ENCODE measurements at places on chromosomes 1 and 21.

GRCh38 chr1:234725177-234726132, 115.5 kb upstream of the IRF2BP2 start:
- no peak for DNase-seq

DNA sequence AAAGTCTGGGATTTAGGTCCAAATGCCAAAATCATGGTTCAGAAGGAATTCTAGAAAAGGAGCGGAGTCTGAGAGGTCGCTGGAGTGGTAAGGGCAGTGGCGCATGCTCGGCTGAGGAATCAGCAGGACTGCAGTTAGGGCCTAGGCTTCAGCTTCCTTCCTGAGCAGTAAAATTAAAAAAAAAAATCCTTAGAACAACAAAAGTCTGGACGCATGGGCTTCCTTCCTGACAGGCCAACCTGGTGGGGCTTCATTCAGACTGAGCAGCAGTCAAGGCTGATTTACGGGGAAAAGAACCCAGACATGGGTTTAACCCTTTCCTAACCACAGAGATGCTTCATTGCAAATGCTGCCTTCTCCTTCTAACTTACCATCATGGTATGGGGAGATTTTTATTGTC, 17.1 kb downstream of the RNF220 start:
- DNase-seq: no peak

- no peak for DNase-seq
These were observed 41.5 kb upstream of the MRPS6 start for GRCh38 chr21:34031835-34032370.

GRCh38 chr1:206783506-206783905, 11.2 kb upstream of the IL10 start:
- no peak for DNase-seq

DNA sequence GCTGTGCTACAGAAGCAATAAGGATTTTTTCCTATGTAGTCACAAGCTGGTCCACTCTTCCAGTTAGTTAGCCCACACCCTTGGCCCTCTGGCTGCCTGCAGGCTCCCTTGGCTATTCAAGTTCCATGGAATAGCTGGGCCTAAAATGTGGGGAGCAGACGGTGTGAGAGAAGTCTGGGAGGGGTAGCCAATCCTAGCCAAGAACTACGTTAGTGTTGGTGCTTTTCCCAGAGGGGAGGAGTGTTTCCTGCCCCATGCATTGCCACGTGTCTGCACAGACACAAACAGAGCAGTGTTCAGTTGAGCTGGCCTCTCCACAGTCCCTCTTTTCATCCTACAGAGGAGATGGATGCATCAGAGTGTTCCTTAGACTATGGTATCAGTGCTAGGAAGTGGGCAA, 59.0 kb upstream of the IPO9 start:
- DNase-seq: peak; percentile 49

DNA sequence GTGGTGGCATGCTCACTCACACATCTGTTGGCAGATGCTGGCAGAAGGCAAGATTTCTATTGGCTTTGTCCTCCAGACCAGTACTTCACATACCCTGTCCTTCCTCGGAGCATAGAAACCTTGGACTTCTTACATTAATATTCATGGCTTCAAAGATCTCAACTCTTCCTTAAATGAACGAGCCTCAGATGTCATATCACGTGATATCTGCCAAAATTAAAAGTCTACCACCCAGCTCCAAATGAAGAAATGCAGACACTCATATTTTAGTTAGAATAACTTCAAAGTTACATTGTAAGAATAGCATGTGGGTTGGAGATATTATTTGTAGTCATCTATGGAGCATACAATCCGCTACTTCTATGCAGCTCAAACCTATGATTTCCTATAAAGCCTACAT, 1994.9 kb downstream of the NCAM2 start:
- DNase-seq: no peak

GRCh38 chr1:89697383-89697782, 64.5 kb downstream of the LRRC8C start:
- DNase-seq: no peak

- no peak for DNase-seq
These were observed 46.9 kb upstream of the LIN9 start for GRCh38 chr1:226355669-226356551.

DNA sequence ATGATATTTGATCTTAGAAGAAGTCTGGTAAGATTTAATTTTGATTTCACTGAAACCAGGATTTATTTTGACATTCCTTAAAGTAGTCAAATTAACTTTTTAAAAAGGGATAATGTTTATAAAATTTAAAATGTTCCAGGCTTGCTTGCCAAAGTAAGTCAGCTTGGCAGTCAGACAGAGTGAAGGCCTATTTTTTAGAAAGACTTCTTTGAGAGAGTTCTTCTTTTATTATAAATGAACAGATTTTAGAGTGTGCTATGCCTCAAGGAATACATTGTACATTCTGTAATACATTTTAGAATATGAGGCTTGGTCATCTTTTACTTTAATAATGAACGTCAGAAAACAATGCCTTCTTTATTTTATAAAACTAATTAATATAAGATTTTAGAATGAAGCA, 138.7 kb downstream of the DISP1 start:
- DNase-seq: no peak

- peak; percentile 44 for DNase-seq
These were observed 25.6 kb upstream of the CDC42BPA start for GRCh38 chr1:227343727-227344551.

DNA sequence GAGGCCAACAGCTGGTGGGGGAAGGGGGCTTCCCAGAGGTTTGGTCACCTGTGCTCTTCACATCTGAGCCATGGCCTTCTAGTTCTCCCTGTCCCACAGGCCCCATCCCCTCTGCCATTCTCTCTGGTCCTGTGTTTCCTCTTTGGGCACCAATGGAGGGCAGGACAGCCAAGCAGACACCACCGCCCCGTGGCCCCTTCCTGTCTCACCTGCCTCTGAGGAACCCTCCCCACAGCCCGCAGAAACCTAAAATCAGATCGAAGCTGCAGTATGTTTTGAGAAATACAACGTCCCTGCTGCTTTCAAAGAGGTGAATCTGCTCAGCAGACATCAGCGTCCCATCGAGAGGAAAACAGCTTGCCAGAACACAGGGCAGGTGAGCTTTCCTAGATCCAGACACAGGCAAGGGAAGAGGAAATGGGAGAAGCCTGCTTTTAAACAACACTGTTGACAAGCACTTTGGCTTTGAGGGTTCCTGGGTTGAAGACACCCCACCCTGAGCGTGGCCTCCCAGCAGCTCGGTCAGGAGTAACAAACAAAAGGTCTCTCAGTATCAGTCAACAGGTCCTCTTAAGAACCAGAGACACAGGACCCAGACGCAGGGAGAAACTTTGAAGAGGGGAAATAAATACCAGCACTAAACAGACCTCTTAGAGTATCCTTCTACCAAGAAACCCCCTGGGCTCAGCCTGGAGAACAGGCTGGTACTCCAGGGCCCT, 2.3 kb downstream of the PANK4 start:
- DNase-seq: no peak

GRCh38 chr1:232038706-232039677, 412.4 kb downstream of the DISC1 start:
- DNase-seq: no peak

- DNase-seq: peak; percentile 5
These were observed 72.5 kb downstream of the RPS6KC1 start for GRCh38 chr1:213123536-213123935.

GRCh38 chr1:55472784-55473183, 257.6 kb upstream of the USP24 start:
- DNase-seq: no peak

- no peak for DNase-seq
These were observed 105.7 kb downstream of the SYF2 start for GRCh38 chr1:25126562-25126961.

DNA sequence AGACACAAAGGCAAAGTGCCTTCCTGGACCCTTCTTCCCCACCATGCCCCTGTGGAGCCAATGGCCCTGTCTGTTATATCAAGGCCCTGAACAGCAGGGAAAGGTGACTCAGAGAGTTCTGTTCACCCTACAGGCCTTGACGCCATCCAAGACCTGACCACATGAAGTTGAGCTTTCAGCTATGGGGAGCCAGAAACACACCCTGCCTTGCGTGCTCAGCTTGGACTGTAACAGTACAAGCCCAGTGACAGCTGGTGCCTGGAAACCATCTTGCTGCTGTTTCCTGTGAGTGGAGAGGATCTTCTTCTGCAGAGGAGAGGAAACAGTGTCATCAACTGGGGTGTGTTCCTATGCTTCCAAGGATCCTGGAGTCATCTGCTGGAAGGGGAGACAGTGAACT, 165.0 kb upstream of the IRF2BP2 start:
- no peak for DNase-seq
